ENCODE measurements at places on chromosomes 13 and 19.
A peak's percentile ranks its signal among the peaks of the same experiment; 100 is the strongest.

- DNase-seq = peak; percentile 84
Measured at GRCh38 chr19:3984908-3985642, at the start of gene EEF2. Gene EEF2, minus strand, starts transcription at chr19:3985463. Its CDS starts 83 bp downstream, at chr19:3985380.

- no peak for DNase-seq
Measured at GRCh38 chr13:42168496-42168895, 103.5 kb upstream of the AKAP11 start.

DNA sequence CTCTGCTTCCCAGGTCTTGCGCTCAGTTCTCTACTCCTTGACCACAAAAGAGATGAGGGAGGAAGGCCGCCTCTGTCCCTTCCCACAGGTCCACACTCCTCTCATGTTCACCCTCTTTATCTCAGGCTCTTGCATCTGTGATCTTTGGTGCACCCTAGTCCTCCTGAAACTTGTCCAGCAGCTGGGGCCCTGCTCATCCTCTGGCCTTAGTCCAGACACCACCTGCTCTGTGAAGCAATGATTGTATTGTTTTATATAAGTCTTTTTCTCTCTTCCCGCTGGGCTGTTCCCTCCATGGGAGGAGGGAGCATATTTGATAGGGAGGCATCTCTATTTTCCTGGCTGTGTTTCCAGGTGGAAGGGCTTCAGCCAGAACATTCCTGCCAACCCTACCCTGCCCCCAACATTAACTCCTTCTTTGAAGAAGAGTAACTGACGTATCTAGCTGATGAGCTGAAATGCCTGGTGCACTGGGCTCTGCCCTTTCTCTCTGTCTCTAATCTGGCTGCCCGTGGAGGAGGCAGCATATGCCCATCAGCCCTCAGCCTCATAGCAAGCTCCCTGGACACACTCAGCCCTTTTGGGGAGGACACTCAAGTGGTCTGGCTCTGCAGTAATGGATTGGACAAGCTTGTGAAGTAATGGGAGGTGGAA, 38.2 kb upstream of the SIAH3 start:
- DNase-seq = no peak

GRCh38 chr19:38664503-38665211, 17.2 kb downstream of the ACTN4 start:
- DNase-seq = no peak

DNA sequence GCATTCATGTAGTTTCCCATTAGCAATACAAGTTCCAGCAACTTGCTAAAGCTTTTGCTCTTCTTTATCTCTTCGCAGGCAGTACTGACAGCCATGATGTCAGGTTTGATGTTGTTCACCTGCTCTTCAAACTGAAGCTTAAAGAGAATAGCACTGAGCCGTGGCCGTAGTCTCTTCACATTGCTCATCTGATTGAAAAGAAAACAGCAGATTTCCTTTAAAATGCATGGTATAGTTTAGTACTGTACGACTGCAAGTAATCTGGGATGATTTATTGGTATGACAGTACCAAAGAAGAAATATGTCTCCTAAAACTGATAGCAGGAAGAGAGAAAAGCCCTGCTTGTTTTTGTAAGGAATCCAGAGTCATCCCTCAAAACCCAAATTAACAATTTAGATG, 284.4 kb downstream of the DIAPH3 start:
- no peak for DNase-seq

- no peak for DNase-seq
Measured at GRCh38 chr13:29953542-29953941, 103.1 kb upstream of the UBL3 start.

GRCh38 chr19:35534803-35535480, 1.7 kb downstream of the GAPDHS start:
- DNase-seq = no peak

DNA sequence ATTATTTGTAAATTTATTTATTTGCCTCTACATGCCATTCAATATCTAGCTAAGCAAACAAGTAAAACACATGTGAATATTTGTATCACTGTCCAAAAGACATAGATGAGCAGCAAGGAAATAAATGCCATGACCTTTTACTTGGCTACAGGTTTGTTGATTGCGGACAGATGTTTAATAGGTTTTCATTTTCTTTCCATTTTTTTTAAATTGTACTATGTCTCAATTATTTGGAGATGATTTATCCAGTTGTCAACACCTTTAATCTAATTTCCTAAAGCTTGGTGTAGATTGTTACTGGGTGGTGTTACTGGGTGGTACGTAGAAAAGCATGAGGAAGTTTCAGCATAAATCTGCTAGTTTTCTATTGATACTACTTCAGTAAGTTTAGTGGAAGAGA, 560.6 kb upstream of the SPRY2 start:
- DNase-seq = no peak

DNA sequence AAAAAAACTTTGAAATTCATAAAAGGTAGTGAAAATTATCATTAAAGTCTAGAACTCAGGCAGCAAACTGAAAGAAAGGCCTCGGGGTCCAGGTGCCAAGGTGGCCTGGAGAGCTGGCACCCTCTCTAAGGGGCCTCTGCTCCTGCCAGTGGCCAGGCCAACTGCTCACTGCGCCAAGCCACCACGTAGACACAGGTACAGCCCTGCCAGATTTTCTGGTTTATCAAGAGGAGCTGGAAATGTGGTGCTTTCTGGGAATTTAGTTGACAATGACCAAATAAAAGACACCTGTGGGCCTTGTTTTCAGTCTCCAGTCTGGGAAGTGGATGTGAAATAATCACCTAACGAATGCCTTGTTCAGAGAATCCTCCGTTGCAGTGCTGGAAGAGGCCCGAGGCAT, 22.8 kb downstream of the ZNF574 start:
- DNase-seq = no peak

GRCh38 chr13:36251017-36251416, 36.7 kb upstream of the SOHLH2 start:
- DNase-seq = no peak

- peak; percentile 83 for DNase-seq
Measured at GRCh38 chr19:2016041-2016807, 710 bp upstream of the BTBD2 start.

DNA sequence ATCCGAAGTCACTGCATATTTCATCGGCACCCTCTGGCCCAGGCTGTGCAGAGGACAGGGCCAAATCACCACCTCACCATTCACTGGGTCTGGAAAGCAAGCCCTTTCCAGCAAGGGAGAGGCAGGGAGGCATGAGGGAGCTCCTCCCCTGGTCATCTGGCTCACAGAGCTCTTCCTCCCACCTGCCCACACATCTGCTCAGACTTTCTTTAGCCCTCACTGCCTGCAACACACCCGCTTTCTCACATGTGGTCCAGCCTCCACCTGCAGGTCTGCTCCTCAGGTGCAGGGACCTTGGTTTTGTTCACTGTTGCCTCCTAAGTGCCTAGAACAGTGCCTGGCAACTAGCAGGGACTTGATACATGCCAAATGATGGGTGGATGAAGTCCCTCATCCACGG, 21.0 kb upstream of the SLC35E1 start:
- no peak for DNase-seq

GRCh38 chr13:26688286-26688685, 72.3 kb downstream of the GPR12 start:
- DNase-seq = no peak

DNA sequence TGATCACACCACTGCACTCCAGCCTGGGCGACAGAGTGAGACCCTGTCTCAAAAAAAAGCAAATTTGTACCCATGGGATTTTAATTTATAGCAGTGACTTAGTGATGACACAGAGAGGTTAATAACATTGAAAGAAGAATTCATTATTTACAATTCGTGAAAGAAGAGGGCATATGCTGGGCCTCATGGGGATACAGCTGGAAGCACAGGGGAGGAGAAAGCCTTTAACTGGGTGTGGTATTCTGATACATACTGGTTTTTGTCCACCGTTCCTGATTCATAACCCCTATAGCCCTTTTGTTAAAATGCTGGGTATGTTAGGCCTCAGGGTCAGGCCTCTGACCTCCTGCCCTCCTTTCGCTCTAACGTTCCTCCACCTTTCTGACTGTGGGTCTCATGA, 10.9 kb downstream of the ZNF264 start:
- DNase-seq = no peak

GRCh38 chr19:32971012-32971595, 654 bp downstream of the CEP89 start:
- DNase-seq = peak; percentile 4

GRCh38 chr19:47427241-47428176, 8.2 kb upstream of the MEIS3 start:
- peak; percentile 69 for DNase-seq

GRCh38 chr13:22061806-22062391, 391.0 kb downstream of the FGF9 start:
- no peak for DNase-seq

GRCh38 chr13:84567848-84568247, 685.6 kb upstream of the SLITRK1 start:
- no peak for DNase-seq

DNA sequence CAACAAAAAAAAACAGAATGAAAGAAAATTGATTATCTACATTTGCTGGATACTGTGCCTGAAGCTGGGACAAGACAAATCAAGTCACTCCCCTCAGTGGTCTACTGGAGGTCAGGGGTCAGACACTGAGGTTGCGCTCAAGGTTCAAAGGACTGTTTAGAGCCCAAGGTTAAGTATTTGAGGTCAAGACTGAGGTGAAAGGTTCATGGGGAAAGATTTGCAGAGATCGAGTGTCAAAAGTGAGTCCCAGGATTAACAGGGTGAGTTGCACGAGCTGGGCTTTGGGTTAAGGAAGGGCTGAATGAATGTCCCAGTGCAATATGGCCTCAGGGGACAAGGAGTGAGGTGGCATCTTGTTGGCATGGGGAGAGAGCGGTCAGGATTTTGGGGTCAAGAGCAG, 3.4 kb upstream of the TOMM40 start:
- no peak for DNase-seq

GRCh38 chr13:40148742-40149141, 493.3 kb downstream of the COG6 start:
- DNase-seq = no peak

GRCh38 chr13:50588491-50589130, 254.9 kb downstream of the DLEU7 start:
- peak; percentile 34 for DNase-seq
